ENCODE measurements at places on chromosomes 11 and 22.

GRCh38 chr22:27378311-27378800, 423.2 kb downstream of the MN1 start:
- no peak for DNase-seq

DNA sequence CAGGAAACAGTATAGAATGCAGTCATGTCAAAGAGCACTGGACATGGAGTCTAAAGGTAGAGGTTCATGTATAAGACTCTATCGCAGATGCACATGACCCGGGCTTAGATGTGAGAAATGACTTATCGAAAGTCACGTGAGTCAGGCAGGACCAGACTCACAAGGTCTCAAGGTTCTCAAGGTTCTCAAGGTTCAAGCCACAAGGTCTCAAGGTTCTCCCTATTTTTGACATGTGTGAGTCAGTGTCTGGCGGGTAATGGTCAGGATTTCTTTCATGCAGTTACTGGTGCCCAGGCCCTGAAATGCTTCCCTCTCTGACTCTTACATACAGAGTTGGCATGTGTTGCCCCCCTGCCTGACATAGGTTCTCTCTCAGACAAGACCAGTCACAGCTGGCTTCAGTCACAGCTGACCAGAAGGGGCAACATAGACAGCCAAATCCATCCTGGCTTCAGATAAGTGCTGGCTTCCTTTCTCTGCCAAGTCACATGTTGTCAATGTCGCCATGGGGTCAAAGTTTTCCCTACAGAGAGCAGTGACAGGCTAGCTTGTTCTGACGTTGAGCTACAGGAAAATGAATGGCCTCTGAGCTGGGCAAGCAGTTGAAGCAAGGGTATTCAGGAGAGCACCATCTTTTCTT, 10.1 kb downstream of the CSRP3 start:
- no peak for DNase-seq

DNA sequence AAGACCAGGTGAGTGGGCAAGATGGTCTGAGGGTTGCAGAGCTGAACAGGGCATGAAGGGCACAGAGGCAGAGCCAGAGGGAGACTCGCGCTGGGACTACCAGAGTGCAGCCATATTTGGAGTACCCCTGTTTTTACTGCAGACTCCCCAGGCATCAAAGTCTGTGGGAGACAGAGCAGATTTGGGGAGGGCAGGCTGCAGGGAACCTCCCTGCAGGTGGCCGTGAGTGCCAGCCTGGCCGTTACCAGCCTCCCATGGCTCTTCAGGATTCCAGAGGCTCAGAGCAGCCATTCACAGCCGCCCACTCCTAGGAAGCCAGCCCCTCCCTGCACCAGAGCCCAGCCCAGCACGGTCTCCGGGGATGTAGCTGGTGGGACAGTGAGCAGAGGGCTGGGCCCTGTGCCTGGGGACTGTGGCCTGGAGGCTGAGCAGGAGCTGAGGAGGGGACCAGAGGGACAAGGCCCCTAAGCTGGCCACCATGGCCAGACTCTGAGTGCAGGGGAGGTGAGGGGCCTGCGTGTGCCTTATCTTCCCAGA, at the start of gene SEPTIN3:
Gene SEPTIN3, plus strand, starts transcription at position 334 of the 537 bp plus-strand sequence. CDS start 2,050 bp downstream, outside the sequence.
- no peak for DNase-seq

DNA sequence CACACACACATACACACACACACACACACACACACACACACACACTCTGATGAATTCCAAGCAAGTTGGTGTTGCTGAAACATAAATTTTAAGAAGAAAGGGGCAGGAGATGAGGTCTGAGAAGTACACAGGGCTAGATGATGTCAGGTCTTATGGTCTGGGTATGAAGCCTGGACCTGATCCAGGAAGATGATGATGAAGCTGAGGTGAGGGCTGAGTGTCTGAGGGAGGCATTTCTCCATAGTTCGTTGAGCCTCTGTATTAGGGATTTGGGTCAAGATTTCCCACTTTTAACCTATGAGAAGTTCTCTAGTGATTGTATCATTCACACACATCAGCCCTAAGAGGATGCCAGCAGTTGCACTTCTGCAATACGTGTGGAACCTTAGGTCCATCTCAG, 32.6 kb downstream of the KREMEN1 start:
- no peak for DNase-seq

DNA sequence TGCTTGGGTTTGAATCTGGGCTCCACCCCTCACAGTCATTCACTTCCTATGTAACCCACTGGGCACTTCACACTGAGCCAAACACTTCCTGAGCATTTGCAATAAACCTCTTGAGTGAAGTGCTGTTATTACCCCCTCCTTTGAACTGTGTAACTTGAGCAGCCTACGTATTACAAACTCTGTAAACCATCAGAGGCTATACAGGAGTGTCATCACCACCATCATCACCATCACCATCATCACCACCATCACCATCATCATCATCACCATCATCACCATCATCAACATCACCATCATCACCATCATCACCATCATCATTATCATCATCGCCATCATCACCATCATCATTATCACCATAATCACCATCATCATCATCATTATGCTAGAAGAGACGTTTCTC, 18.4 kb downstream of the RTL6 start:
- no peak for DNase-seq

DNA sequence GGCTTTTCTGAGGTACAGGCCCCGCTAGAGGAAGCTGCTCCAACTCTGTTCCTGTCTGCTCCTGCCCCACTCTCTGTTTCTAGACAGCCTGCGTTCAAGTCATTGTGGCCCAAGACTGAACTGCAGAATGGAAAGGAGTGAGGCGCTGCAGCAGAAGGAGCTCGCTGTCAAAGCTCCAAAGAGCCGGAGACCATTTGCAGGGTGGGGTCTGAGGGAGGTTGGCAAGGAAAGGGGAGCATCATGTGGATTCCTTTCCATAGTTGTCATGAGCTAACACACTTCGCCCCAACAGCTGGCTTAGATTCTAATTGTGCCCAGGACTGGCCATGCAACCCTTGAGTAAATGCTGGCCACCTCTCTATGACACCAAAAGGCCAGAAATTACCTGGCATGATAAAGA, 18.8 kb downstream of the APOL4 start:
- DNase-seq: no peak

DNA sequence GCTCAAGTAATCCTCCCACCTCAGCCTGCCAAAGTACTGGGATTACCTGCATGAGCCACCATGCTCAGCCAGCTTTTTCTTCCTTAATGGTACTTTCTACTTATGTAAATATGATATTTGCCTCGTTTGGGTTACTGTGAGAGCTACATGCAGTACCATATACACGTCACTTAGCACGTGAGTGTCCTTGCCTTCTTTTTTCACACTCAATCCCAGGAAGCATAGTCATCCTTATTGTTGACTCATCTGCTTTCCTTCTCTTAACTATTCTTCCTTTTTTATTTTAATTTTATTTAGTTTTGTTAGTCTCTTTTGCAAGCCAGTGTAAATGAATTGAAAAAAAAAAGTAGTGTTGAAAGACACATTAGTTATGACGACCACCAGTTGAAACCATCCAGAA, 205.9 kb downstream of the HIPK3 start:
- DNase-seq: no peak

- DNase-seq: no peak
Observed at GRCh38 chr11:15705891-15706290, 591.2 kb downstream of the INSC start.

DNA sequence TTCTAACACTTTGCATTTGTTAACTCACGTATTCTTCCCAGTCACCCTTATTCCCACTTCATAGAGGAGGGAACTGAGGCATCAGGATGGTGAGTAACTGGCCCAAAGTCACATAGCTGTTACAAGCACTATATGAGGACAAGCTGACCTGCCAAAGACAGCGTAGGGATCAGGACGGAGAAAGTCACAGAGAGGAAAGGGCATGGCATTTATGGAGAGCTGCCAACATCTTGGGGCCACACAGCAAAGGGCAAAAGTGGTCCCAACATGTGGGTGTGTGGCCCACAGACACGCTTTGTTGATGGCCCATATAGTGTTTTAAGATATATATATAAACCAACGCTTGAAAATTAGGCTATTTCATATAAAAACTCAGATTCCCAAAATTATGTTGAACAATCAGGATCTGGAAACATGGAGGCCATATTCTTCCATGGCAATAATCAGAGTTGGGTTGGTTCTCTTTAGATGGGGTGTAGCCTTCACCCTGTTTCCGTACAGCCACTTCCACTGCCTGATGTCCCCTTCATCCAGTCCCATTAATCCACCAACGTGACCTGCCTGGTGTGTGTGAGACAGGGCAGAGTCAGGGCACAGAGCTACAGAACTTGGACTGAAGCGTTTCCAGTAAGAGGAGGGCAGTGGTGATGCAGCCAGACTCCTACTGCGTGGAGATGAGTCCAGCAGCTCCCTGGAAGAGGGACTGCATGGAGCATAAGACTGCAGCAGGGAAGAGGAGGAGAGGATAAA, 39.9 kb upstream of the CD5 start:
- DNase-seq: no peak

- no peak for DNase-seq
Observed at GRCh38 chr11:35803115-35803514, 140.5 kb downstream of the TRIM44 start.

DNA sequence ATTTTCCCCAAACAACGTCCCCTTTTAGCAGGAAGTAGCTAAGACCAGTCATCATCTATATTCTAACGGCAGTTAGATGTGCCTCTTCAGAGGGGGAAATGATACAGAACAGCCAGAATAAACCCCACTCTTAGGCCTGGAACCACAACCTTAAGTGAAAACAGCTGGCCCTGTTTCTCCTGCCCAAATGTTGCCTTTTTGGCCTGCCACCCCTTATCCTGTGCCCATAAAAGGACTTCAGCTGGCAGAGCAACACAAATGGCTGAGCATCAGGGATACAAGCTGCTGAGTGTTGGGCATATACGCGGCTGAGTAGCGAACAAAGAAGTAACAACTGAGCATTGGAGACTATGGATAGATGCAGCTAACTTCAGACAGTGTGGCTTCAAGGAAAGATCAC, 1491.4 kb downstream of the LRRC4C start:
- DNase-seq: no peak

GRCh38 chr11:31214372-31214771, 155.2 kb downstream of the DCDC1 start:
- no peak for DNase-seq

DNA sequence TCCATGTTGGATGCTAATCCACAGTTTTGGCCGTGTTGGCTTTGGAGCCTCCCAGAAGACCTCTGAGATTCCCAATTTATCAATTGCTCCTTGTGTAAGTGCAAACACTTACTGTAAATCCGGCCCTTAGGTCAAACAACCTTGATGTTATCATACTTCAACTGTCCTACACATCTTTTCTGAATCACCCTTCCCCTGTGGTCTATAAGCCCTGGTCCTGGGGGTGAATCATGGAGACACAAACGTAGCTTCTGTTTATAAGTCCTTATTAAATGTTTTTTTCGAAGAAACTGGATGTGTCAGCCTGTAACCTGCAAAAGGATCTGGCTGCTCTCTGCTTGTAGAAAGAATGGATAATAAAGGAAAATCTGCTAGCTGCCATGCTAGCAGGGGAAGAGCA, 1.7 kb upstream of the IL10RA start:
- no peak for DNase-seq

DNA sequence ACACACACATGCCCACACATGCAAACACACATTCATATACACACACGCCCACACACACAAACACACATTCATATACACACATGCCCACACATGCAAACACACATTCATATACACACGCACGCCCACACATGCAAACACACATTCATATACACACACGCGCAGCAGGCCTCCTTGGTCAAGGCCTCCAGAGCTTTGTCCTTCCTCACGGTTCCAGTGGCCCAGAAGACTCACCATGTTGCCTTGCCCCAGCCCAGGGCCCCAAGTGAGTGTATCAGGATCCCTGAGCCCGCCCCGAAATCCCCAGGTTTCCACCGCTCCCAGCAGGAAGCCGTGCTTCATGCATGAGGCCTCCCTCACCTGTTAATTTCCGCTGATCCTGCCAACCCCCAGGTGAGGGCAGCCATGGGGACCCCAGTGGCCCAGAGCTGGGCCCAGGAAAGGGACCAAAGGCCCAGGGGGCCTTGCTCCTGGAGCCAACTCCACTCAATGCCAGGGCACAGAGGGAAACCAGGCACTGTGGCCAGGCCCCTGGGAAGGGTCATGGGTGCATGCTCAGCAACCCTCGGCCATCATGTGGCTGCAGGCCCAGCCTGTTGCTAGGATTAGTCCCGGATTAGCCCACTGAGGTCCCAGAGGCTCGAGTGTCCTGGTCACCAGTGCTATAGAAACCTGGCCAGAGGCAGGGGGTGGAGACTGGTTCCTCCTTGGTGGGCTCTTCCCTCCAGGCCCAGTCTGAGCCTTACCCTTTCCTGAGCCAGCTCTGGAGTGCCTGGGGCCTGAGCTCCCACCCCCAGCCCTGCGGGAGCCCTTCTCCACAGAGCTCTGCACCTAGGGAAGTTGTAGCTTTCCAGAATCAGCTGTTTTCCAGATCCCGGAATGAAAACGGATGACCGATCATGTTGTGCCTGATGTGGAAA, 34.4 kb downstream of the IGF2 start:
- DNase-seq: no peak

DNA sequence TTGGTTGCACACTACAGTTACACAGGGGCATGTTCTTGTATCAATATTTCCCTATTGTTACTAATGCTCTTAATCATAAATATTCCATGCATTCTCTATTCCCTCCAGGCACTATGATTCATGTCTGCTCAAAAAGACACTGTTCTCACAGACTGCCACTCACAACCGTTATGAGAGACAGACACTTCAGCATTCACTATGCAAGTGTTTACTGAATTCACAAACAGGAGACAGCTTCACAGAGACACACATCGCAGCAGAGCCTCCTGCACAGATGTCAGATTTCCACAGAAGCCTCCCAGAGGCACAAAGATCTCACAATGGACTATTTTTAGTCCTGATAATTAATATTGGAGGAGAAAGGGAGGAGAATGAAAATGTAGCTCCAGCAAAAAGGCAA, 930.4 kb downstream of the OPCML start:
- DNase-seq: no peak

DNA sequence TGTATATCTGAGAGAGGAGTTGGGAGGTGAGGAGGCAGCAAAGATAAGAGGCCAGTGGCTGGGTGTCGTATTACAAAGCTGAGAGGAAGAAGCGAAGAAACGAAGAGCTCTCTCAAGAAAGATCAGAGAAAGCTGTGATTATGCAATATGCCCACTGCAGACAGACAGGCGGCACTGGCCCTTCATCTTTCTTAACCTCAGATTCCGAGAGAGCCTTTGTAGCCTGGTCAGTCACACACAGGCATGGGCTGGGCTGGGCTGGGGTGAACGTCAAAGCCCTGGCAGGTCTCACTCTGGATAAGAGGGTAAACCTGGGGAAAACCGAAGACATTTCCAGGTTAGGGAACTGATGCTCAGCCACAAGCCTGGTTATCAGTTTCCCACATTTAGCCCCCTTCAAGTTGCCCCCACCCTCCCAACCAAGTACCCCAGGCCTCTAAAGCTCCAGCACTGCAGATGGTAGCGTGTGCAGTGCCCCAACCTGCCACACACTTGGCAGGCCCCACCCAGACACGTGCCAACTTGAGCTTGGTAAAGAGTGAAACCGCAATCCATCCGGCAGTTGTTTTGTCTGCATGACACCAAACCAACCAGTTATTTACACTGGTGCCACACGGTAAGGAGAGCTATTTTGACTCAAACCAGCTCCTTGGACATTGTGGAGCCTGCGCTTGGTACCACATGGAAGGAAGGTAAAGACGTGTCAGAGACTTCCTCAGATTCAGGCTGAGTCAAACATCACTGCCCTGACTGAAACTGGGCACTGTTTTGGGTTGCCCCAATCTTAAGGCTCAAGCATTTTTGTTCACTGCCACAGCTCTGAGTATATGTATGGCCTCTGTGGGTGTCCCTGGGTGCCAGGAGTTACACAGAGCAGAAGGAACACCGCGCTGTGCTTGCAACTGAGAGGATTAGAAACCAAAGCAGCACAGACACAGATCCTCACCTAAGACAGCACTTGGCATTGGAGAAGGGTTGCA, 135.9 kb downstream of the FDX1 start:
- DNase-seq: peak; percentile 31

GRCh38 chr11:65181569-65182257, at the start of gene CAPN1:
TSS of gene CAPN1 (plus strand) at chr11:65181928. CDS start at chr11:65182702, 774 bp downstream.
- peak; percentile 66 for DNase-seq

Measured in HEK293T (cell line).